8988T (cell line): ENCODE measurements at places on chromosomes 5 and 9.
A peak's percentile ranks its signal among the peaks of the same experiment; 100 is the strongest.

- DNase-seq: no peak
Measured at GRCh38 chr9:134864821-134865190, 15.8 kb upstream of the FCN2 start.

DNA sequence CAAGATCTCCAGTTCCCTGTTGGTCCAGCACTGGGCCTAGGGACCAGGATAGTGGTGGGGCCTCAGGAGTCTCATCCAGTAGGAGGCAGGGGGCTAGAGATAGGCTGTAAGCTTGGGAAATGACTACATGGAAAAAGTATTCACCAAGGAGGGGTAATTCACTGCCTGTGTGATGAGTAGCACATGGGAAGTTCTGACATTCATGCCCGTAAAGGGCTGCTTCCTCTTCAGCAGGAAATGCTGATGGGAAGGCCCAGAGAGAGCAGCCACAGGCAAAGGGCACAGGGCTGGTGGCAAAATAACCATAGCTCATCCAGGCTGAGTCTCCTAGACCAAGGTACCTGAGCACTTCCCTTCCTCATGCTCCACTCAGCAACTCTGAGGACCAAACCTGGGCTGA, 23.1 kb upstream of the FRRS1L start:
- DNase-seq: no peak

DNA sequence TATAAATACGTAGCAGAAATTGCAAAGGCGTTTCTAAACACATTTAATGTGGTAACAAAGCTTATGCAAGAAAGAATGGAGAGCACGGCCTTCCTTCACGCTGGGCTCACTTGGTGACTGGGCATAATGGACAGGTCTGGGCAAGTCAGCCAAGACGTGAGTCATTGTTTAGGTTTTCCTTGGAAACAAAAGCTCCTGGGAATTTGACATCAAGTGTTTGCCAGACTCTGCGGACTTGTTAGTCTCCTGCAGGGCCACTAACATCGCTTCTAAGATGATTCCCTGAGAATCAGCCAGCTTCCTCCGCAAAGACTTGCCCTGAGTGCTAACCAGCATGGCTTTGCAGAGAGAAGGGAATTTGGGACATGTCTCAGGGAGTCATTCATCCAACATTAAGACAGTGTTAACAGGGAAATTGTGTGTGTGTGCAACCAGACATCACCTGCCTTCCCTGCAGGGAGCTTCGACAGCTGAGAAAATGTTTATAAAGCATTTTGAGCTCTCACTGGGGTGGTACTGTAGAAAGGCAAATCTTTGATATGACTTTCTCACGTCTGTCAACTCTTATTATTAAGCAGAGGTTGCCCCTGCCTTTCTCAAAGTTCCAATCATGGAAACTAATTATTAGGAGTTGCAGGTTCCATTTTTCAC, 182.5 kb downstream of the NTRK2 start:
- no peak for DNase-seq

DNA sequence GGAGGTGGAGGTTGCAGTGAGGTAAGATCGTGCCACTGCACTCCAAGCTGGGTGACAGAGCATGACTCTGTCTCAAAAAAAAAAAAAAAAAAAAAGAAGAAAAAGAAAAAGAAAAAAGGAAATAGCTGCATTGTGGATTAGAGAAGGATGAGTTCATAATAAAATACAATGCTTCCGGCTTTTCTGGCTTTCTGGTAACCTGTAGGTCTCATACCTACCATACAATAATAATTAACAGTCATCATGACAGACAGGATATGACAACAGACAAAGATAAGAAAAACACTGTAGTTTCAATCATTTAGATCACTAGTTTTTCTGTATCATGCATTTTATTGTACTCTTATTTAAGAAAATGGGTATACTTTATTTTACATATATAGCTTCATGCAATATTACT, 40.7 kb upstream of the TRPM3 start:
- DNase-seq: no peak

- no peak for DNase-seq
Measured at GRCh38 chr9:134605351-134605965, 36.1 kb upstream of the COL5A1 start.

- no peak for DNase-seq
Measured at GRCh38 chr5:168260353-168261226, 30.9 kb upstream of the WWC1 start.

GRCh38 chr5:168408561-168409305, 77.5 kb upstream of the RARS1 start:
- DNase-seq: no peak

GRCh38 chr9:5364294-5365024, 24.8 kb upstream of the RLN1 start:
- DNase-seq: no peak

- DNase-seq: no peak
Measured at GRCh38 chr9:10005206-10005605, 607.6 kb downstream of the PTPRD start.

DNA sequence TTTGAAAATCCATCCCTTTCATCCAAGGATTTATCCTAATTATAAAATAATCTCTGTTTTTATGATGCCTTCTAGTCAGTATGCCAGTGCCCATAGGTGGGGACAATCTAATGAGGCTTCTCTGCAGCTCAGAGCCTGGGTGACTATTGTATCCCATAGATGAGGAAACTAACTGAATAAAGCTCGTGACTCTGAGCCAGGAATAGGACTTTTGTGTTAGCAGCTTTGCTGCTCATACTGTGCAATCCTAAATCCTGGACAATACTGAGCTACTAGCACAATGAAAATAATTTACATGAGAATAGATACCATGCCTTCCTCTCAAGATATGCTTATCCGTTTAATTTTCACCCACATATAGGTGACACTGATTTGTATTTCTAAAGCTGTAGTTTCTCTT, 443.0 kb downstream of the PLK2 start:
- DNase-seq: no peak

GRCh38 chr9:132694144-132694543, 23.9 kb downstream of the GTF3C4 start:
- no peak for DNase-seq

DNA sequence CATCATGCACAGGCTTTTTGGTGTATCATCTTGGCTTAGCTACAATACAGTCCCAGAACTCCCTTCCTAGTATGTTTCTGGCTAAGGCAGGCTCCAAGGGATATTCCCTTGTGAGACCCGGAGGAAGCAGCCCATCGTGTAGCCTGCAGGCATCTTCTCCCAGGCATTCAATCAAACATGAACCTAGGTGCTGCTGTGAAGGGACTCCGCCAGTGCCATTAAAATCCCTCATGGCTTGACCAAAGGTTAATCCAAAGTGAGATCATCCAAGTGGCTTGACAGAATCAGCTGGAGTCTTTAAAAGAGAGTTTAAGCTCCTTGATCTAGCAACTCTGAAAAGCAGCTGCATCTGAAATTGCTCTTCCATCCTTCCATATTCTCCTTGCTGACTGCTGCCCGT, 333.9 kb downstream of the DIRAS2 start:
- no peak for DNase-seq

- DNase-seq: no peak
Measured at GRCh38 chr9:16524078-16524477, 346.4 kb downstream of the BNC2 start.

DNA sequence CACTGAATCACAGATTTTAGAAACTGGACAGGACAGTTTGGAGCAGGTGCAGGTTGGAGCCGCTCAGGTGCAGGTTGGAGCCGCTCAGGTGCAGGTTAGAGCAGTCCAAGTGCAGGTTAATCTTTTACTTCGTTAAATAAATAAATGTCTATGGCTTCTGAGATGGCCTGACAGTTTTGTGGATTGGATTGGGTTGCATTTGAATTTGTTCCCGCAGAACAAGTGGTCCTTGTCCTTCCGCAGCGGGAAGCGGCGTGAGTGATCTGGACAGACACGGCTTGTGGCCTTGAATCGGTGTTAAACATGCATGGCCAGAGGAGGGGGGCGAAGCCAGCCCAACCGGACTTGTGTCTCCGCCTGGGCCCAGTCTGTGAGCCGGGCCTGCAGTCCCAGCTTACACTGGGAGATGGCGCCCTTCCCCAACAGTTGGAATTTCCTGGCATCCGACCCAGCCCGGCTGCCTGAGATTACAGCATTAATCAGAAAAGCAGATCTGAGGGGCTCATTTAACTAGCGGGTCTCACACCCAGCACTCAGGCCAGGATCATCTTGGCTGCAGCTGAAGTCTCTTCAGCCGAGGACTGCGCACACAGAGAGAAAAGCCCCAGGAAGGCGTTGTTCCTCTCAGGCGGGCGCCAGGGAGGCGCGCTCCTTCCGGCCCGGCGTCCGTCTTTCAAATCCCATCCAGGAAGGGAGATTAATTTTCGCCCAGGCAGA, 1.5 kb upstream of the OLFM1 start:
- DNase-seq: peak; percentile 94

DNA sequence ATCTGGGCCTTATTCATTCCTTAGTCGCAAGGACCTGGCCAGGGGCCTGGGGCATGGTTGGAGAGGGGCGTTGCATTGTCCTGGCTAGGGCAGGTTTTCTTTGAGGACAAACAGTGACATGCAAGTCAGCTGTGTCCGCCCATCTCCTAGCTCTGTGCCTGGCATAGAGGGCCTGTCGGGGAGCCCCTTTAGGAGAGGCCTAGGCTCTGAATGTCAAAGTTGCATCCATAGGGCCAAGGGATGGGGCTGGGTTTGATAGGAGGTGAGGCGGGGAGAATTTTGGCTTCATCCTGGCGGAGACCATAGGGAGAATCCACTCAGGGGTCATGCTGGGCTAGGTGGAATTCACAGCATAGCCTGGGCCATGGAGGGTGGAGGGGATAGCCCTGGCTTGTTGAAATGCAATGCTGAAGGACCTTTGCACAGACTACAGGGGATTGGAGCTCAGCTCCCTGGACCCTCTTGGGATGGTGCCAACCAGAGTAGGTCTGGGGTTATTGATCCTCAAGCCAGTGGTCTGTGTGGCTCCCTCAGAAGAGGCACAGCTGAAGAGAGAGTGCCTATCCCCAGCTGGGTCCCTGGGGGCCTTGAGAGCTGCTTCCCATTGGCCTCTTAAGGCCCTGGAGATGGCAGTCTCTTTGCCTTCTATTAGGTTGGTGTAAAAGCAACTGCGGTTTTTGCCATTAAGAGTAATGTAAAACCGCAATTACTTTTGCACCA, 104.0 kb downstream of the RGS3 start:
- DNase-seq: peak; percentile 59

DNA sequence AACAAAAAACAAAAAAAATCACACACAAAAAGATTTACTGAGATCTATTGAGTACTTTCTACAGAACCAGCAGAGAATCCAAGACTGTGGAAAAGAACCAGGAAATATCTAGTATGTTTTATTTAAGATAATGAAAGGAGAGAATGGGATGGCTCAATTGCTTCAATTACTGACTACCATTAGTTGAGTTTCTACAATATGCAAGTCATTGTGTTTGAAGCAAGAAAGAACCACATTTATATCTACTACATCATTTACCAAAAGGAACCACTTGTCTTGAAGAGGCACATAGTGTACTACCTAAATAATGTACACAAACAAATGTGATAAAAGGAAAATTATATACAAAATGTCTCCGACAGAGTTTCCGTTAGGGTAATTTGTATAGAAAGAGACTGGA, 325.9 kb upstream of the TNC start:
- DNase-seq: no peak

GRCh38 chr9:90070056-90070455, 465.2 kb downstream of the GADD45G start:
- DNase-seq: no peak

DNA sequence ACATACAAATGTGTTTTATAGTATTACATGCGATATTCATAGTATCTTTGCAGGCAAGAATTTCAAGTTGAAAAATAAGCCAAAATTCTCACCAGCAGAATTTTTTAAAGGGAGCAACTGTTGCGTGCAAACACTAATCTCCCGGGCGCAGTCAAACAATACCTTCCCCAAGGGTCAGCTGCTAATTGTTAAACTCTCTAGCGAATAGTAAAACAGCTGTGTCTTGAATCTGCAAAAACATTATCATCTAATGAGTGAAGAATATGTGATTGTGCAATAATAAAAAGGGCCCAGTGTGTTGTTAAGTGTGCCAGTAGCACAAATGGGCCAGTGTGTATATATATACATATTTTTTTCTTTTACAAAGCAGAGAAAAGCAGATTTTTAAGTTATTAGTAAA, 131.4 kb downstream of the CCDC192 start:
- no peak for DNase-seq

- DNase-seq: peak; percentile 15
Measured at GRCh38 chr9:138045541-138046490, 168.2 kb downstream of the CACNA1B start.

- DNase-seq: no peak
Measured at GRCh38 chr5:116922532-116922931, 347.9 kb upstream of the SEMA6A start.

DNA sequence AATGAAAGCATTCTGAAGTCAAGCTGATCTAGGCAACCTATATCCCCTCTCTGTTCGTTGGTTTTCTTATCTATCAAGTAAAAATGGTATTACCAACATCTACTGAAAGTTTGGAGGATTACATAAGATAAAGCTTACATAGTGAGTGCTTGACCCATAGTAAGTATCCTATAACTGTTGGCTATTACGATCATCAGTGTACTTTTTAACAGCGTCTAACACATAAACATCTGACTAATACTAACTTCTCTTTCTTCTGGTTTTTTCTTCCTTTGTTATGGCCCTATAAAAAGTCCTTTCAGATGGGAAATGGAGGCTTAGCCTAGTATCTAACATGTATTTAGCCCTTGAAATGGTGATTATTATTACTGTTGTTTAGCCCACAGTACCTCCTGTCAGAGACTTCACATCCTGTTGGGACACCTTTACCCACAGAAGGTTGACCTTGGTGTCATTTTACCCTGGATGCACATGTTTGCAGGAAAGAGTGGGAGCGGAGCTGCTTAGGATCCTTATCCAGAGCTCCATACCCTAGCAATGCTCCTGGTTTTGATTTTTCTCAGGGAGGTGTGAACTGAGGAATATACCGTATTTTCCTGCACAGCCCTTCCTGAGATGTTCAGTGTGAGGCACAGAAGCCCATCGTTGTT, 6.0 kb downstream of the INSYN2B start:
- DNase-seq: no peak

DNA sequence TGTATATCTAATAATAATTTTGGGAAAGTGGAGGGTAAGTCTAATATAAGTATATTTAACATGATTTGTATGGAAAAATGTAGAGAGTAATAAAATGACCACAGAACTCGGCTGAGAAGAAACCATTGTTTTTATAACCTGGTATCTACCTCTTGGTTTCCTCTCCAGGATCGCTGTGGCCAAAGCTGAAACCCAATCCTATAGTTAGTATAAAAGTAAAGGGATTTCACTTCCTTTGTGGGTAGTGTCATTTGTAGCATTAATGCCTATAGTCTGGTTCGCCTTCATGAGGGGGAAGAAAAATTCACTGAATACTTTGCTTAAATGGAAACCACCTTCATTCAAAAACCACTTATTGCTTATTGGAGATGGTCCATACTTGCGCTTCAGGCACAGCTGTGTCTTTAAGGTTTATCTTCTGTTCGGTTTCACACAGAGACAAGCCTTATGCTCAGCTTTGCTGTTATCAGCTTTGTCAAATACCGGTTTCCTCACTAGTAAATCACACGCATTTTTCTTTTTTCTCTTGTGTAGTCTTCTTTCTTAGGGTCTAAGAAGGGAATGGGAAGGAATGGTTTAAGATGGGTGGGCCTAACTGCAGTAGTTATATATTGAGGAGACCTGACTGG, 12.1 kb downstream of the PIK3R1 start:
- DNase-seq: no peak
